ENCODE measurements at places on chromosomes 16 and 17. TPM values are rescaled to one million over a fixed set of nuclear protein-coding genes. Genes with fewer than 3 reads are reported as not detected.

RNF43 gene
- 9.7 TPM for polyA plus RNA-seq

LRRC37A gene
- 7.8 TPM for polyA plus RNA-seq

SLC35G6 gene
- 3.9 TPM for polyA plus RNA-seq

LRRC46 gene
- polyA plus RNA-seq: 147 TPM

RNF135 gene
- polyA plus RNA-seq: 12.9 TPM

VWA3A gene
- polyA plus RNA-seq: 15.8 TPM

ZNF689 gene
- 82.7 TPM for polyA plus RNA-seq

WNT3 gene
- 6.4 TPM for polyA plus RNA-seq

CCL7 gene
- polyA plus RNA-seq: not detected

DNA sequence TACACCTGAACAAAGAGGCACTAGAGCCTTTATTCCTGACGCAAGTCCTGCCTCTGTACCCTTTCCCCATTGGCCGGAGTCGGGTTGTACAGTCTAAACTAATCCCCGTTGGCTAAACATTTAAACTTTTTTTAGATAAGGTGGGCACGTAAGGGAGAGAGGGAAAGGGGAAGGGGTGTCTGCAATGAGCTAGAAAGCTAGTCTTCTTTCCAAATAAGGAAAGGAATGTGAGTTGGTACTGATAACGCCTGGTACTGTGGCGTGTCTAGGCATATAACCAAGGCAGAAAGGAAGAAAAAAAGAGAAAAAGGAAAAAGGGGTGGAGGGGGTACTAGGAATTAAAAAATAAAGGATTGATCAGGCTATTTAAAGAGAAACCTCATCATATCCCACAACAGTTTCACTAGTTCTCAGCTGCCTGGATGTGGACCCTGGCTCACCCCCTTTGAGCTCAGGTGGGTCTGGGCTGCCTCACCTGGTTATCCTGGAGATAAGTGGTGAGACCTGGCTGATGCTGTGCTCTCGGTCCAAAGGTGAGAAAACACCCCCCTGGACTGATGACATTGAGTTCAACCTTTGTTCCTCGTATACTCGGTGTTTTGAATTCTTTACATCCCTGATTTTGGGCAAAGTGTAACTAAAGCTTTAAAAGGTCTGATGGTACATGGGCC is 90.9 kb upstream of the EEF2KMT start:
- DNase-seq: no peak

- DNase-seq: no peak
These were observed 3.7 kb downstream of the TMEM98 start for GRCh38 chr17:32931686-32932085.

- DNase-seq: no peak
These were observed 33.1 kb downstream of the PLD6 start for GRCh38 chr17:17172990-17173389.

DNA sequence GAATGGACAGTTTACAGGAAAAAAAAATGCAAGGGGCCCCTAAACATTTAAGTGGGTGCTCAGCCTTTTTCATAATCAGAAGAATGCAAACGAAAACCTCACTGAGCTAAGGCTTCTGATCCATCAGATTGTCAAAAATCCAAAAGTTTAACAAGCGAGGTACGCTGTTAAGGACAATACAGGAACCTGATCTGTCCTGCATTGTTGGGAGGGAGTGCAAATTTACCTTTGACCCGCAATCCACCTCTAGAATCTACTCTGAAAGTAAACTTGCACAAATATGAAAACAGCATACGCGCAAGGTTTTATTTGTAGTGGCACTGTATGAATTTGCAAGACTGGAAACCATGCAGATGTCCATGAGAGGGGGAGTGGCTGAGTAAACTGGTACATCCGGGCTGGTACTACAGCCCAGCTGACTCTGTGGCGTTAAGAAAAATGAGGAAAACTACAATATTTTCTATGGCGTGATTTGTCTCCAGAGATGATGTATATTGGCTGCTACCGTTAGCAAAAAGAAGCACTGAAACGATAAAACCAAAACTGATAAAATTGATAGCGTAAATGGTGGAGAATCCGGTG is 28.8 kb upstream of the ST6GALNAC1 start:
- no peak for DNase-seq

- DNase-seq: peak; percentile 31
These were observed at the start of gene CCDC102A for GRCh38 chr16:57536306-57537193. TSS of gene CCDC102A (minus strand) at chr16:57536571. CDS start at chr16:57529177, 7,394 bp downstream.

DNA sequence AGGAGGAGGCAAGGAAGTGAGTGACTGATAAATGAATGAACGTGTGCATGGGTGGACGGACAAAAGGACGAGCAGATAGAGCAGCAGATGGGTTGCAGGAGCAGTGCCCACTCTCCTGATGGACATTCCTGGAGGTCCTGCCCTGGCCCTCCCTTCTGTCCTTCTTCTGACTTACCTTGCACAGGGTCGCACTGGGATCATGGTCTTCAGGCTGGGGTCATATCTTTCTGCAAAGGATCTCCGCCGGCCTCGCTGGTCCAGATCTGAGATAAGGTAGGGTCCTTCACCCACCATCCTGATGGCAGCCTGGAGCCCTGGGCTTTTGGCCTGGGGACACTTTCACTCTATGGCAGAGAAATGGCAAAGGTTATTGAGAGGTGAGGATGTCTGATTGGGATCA is 9.7 kb downstream of the ABCC12 start:
- no peak for DNase-seq

Data from testis (tissue), 5 donors.